Mammary epithelial cell (primary cell): ENCODE measurements at places on chromosomes 13 and 19.

DNA sequence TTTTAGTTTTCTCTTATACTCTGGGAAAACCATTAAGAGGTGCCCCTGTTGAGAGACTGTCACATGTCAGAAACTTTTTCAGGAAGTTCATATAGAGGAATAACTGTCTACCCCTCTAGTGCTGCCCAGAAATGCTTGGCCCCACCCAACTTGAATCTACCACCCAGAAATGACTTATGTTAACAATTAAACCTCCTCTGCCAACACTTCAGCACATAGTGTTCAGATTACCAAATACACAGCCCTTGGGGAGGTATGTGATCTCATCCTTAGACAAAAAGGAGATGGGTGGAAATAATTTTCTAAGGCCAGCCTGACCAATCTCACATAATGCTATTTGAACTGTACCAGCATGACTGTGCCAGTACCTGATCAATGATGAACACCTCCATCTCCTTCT is 35.6 kb downstream of the CCDC169 start:
- no peak for DNase-seq

GRCh38 chr13:34588362-34588761 is 353.7 kb upstream of the NBEA start:
- no peak for DNase-seq

GRCh38 chr13:82614086-82614485 is 1268.2 kb downstream of the SLITRK1 start:
- DNase-seq, result peak; percentile 29

DNA sequence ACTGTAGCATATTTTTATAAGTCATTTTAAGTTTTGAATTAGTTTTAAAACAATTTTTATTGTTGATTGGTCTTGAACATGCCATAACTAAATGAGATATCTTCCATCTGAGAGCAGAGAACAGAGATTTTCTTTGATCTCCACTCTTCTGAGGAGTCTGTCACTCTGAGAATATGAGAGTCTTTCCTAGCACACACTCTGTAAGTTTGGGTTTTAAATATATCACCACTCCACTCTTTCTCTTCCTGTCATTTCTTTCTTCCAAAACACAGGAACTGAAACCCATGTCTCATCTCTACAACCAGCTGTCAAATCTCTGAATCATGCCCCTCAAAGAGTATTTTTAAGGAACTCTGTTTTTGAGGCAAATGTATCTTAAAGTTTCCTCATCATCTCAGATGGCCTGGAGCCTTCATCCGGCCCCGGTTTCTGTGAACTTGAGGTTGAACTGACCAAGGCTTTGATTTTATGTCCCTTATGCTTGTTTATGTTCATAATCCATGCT is 698.2 kb upstream of the SGCG start:
- DNase-seq, result no peak

GRCh38 chr13:66618702-66619101 is 611.4 kb downstream of the PCDH9 start:
- DNase-seq, result peak; percentile 14

GRCh38 chr19:58305932-58306323 is 751 bp downstream of the ERVK3-1 start:
- DNase-seq, result peak; percentile 10

- no peak for DNase-seq
Measured at GRCh38 chr13:101915331-101915730, 462.9 kb downstream of the ITGBL1 start.

- DNase-seq, result no peak
Measured at GRCh38 chr13:26025196-26025595, 26.6 kb downstream of the SHISA2 start.

DNA sequence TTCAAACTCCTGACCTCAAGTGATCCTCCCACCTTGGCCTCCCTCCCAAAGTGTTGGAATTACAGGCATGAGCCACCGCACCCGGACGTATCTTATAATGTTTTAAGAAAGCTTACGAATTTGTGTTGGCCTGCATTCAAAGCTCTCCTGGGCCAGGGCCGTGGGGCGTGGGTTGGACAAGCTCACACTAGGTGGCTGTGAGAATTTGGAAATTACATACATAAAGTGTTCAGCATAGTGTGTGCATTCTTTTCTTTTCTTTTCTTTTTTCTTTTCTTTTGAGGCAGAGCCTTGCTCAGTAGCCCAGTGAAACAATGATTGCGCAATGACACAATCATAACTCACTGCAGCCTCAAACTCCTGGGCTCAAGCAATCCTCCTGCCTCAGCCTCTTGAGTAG is 2.6 kb downstream of the ZSWIM4 start:
- peak; percentile 80 for DNase-seq
